ENCODE measurements at places on chromosomes 3 and 15. TPM values are rescaled to one million over a fixed set of nuclear protein-coding genes. Genes with fewer than 3 reads are reported as not detected.
A peak's percentile ranks its signal among the peaks of the same experiment; 100 is the strongest.

- DNase-seq, result no peak
Measured at GRCh38 chr15:95919460-95919859, 411.0 kb upstream of the NR2F2 start.

- DNase-seq, result no peak
Measured at GRCh38 chr15:70283511-70283910, 185.8 kb upstream of the TLE3 start.

- DNase-seq, result no peak
Measured at GRCh38 chr3:120157681-120158080, 63.4 kb upstream of the GSK3B start.

GRCh38 chr3:128689060-128689459 lies 36.9 kb upstream of the RAB7A start:
- no peak for DNase-seq

- no peak for DNase-seq
Measured at GRCh38 chr3:59885101-59885500, 835.3 kb upstream of the CFAP20DC start.

DNA sequence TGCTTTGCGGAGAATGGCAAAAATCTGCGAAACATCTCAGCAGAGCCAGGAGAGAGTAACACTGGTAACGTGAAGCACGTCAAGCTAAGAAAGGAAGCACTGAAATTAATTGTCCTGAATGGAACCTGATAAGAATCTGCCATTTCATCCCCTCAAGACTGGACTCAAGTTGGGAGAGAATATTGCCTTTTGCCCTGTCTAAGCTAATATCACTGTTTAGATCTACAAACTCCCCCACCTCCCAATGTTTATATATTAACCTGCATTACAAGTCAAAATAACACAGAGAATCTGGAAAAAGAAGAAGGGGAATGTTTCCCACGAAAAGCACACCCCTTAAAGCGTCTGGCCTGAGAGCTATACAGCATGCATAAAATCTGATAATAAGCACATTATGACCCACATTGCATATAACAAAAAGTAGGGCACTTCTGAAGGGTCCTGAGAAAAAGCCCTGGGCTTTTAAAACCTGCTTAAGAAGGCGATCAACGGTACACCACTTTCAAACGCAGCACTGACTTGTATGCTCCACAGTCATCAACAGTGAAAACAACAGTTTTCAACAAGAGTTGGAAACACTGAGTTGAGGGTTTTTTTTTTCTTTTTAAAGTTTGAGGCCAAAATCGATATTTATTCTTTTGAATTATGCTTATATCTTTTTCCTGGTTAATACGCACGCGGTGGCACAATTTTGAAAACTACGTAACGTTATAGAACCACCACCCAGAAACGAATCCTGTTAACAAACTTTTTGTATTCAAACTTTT lies 1.4 kb upstream of the KAT2B start:
- peak; percentile 49 for DNase-seq

GRCh38 chr3:98482717-98483482 lies 14.6 kb upstream of the OR5K2 start:
- DNase-seq, result no peak

DNA sequence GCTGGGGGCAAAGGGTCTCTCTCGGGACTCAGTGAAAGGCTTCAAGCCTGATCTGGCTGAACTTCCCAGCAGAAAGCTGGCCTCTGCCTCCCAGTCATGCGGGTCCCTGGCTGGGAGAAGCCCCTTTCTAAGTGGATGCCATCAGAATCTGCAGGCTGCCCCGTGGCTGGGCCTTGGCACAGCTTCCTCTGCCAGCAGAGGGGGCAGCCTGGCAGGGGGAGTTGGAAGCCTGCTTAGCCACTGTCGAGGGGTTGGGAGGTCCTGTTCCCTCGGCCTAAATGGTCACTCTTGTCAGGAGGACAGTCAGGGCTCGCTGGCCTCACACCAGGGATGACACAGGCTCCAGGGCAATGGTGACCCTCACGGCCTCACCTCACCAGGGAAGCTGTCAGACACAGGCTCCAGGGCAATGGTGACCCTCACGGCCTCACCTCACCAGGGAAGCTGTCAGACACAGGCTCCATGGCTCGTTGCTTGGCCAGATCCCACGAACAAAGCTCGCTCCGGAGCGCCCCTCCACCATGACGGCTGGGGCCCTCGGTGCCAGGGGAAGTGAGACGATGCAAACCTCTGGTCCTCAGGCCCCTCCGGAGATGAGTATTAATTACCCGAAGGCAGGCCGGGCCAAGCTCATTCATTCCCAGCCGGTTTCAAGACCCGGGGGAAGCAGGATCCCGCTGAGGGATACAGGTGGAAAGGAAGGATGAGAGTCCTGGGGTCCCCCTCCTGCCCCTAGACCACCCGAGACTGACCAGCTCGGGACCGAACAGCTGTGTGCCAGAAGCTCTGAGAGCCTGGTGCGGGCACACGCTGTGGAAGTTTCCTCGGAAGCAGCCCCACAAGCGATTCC lies 151.0 kb downstream of the CHSY1 start:
- DNase-seq, result no peak

DNA sequence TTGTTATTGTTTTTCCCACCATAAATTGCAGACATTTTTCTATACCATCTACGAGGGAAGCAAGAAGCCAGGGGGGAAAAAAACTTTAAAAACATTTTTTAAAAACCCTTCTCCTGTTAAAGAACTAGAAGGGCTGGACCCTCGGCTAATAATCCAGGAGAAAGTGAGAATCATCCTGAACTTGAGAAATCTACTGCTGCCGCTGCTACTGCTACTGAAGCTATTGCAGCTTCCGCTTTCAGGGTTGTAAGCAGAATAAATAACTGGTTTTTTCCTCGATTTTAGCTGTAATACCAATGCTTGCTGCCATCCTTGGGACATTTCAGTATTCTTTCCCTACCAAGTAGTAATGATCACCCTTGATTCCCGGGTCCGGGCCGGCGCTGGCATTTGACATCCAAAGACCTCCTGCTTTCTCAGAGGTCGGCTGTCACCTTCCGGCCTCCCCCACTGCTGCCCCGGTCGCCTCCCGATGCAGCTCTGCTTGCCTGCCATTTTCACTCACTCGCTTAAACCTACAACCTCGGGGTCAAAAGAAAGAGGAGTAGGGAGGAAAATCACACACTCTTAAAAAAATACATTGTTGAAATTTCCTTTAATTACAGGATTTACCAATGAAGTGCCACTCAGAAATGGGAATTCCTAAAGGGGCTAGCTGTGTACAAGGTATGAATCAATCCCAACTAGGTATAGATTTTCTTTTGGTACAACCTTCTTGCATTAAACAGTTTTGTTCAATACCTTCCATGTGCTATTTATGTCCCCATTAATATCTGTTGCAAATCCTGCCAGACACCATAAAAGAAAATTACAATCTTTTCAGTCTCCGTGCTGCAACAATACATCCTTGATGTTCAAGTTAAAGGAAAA lies 674 bp upstream of the MECOM start:
- DNase-seq, result peak; percentile 71

Gene PLA2G4D
- polyA plus RNA-seq, result not detected

Gene MLF1
- polyA plus RNA-seq, result 3.0 TPM

Gene TMEM62
- 10.4 TPM for polyA plus RNA-seq
